H4 (cell line): ENCODE measurements at places on chromosomes 5 and 9. TPM values are rescaled to one million over a fixed set of nuclear protein-coding genes. Genes with fewer than 3 reads are reported as not detected.

DNA sequence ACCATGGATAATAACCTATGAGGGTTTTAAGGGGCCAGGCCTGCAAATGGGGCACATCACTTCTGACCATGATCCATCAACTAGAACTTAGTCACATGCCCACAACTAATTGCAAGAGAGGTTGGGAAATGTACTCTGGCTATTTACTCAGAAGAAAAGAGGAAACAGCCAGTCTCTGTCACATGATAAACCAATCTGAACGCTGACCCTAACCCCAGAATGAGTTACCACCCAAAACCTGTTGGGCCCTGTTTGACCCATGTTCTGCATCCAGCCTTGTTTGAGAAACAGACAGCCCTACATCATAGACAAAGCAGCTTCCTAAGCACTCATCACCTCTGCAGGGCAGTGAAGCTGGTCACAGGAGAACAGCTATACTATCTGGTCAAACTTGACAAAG, 5.8 kb downstream of the MACROH2A1 start:
- no peak for DNase-seq

GRCh38 chr5:89200899-89201298, 317.9 kb upstream of the MEF2C start:
- DNase-seq = no peak

GRCh38 chr5:106254784-106255183, 1416.0 kb downstream of the EFNA5 start:
- DNase-seq = no peak

DNA sequence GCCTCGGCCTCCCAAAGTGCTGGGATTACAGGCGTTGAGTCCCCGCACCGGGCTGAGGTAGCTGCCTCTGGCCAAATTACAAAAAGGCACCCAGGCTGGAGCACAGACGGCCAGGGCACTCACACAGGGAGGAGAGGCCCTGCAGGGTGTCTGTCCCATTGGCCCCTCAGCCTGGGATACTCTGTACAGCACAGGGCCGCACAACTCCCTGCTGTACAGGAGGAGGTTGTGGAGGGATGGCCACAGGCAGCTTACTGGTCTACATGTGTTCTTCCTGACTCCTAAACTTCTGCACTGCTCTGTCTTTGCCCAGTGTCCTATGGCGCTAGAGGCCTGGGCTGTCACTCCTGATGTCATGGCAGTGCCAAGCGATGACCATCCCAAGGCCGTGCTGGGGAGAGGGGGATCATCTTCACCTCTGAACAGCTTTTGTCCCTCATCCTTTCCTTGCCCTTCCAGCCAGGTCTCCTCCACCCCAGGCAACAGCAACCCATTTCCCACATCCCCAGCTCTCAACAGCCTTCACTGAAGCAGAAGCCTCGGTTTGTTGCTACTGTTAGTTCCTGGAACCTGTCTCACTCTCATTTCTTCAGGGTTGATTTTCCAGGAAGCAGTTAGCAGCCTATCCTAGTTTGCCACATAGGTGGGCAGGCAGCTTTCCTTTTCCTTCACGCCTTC, 1.8 kb upstream of the CNOT6 start:
- DNase-seq = no peak

DNA sequence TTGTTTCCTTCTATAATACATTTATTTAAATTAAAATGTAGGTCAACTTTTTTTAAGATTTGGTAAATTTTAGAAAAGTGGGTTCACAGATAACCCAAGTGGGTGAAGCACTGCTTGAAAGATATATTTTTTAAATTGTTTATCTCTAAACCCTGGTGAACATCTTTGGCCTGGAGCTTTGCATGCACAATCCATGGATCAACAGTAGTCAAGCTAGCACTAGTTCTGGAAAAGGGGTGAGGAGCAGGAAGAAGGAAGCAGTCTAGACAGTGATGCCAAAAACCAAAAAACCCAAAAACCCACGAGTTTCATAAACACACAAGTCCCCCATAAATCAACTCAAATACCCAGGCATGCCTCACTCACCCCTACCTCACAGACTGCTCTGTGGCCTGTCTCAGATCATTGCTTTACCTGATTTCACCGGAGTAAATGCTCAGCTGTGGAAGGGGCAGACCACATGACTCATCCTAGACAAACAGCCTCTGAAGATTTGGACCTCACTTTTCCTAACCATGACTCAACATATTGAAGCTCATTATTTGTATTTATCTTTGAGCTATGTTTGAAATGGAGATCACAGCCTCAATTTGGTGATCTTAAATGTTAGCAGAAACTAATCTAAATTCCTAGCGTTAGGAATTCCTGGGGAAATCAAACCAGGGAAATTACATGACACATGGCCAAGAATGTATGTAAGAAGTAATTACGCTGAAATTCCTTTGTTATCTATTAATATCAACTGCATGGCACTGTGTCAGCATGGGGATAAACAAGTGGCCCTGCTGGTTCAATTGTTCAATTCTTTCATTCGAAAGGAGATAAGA, 149.6 kb downstream of the ZNF608 start:
- DNase-seq = peak; percentile 98

Gene SV2C
- 0.04 TPM in 1 of 2 replicates, not detected in the other for total RNA-seq

Gene FYB1
- 0.04 and 0.17 TPM in 2 replicates for total RNA-seq
